Transverse colon (tissue), 4 donors: ENCODE measurements at places on chromosomes 2 and 18. TPM values are rescaled to one million over a fixed set of nuclear protein-coding genes. Genes with fewer than 3 reads are reported as not detected.

DNA sequence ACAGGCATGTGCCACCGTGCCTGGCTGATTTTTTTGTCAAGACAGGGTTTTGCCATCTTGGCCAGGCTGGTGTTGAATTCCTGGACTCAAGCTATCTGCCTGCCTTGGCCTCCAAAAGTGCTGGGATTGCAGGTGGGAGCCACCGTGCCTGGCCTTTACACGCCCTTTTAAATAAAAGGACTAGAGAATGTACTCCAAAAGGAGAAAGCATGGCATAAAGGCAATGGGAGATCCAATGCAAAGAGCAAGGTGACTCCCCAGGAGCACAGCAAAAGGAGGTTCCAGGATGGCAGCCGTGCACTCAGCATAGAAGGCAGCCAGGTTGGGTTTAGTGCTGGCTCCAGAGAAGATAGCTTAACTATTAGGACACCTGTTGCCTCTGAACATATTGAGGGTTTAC lies 27.1 kb downstream of the ASB1 start:
- H3K27ac ChIP-seq = no peak overlapping the region
- no peak for DNase-seq
- peaks cover 4% of the 10 kb centered on the region for H3K4me1 ChIP-seq

Gene MDH1
- total RNA-seq = 179 TPM

- peaks cover 7% of the 10 kb centered on the region for H3K4me1 ChIP-seq
- H3K27ac ChIP-seq = no peak overlapping the region
- no peaks in the 10 kb centered on the region for H3K27me3 ChIP-seq
- H3K4me3 ChIP-seq = no peak overlapping the region
- DNase-seq = no peak
Observed at GRCh38 chr2:6823111-6823510, 42.6 kb downstream of the CMPK2 start.

DNA sequence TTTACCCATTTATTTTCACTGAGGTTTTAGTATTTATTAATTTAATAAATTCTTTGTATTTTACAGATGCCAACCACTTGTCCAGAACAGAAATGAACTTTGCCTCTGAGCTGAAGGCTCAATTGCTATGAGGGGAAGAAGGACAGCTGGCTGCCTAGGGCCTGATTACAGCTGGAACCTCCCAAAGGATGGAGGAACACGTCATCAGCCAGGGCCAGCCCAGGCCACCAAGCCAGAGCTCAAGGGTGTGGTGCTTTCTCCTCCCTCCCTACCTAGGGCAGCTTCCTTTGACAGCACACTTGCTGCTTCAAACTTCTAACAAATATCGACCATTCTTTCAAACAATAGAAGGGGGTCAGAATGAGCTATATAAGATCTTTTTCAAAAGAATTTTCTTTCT lies 19.7 kb upstream of the RIOK3 start:
- peak; percentile 69 for DNase-seq
- H3K27ac ChIP-seq = peak overlapping the region; percentile 42
- no peaks in the 10 kb centered on the region for H3K4me1 ChIP-seq
- H3K27me3 ChIP-seq = no peaks in the 10 kb centered on the region
- no peaks in the 10 kb centered on the region for H3K36me3 ChIP-seq

Gene POTEJ
- total RNA-seq = not detected

DNA sequence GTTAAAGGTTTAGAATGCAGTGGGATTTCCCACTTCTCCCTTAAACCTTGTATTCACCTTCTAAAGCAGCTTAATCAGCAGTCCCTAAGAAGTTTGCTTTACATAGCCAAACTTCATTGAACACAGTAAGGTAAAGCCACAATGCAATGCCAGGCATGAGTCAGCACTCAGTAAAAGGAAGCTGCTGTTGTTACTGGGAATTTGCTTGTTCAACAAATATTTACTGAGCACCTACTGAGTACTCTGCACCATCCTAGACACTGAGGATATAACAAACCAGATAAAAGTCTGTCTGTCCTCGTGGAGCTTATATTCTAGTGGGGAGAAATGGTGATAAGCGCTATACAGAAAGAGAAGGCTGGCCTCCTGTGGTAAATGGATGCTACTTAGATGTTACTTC lies 162.7 kb downstream of the PKP4 start:
- H3K4me3 ChIP-seq = no peak overlapping the region
- H3K27me3 ChIP-seq = no peaks in the 10 kb centered on the region
- H3K36me3 ChIP-seq = no peaks in the 10 kb centered on the region
- DNase-seq = no peak
- H3K4me1 ChIP-seq = no peaks in the 10 kb centered on the region
- no peak overlapping the region for H3K27ac ChIP-seq

- no peaks in the 10 kb centered on the region for H3K4me1 ChIP-seq
- H3K36me3 ChIP-seq = no peaks in the 10 kb centered on the region
Observed at GRCh38 chr2:185608799-185609198, 129.8 kb upstream of the FSIP2 start.

GRCh38 chr2:26534098-26534864 lies 56.4 kb upstream of the OTOF start:
- H3K36me3 ChIP-seq = no peaks in the 10 kb centered on the region
- no peaks in the 10 kb centered on the region for H3K27me3 ChIP-seq
- DNase-seq = no peak
- no peaks in the 10 kb centered on the region for H3K4me1 ChIP-seq
- H3K4me3 ChIP-seq = no peak overlapping the region
